Stimulated activated CD8-positive, alpha-beta memory T cell treated with anti-CD3 and anti-CD28 coated beads, Interleukin-4, amount 100 ng/mL, for 24 hours (primary cell): ENCODE measurements at places on chromosomes 3 and 15.

DNA sequence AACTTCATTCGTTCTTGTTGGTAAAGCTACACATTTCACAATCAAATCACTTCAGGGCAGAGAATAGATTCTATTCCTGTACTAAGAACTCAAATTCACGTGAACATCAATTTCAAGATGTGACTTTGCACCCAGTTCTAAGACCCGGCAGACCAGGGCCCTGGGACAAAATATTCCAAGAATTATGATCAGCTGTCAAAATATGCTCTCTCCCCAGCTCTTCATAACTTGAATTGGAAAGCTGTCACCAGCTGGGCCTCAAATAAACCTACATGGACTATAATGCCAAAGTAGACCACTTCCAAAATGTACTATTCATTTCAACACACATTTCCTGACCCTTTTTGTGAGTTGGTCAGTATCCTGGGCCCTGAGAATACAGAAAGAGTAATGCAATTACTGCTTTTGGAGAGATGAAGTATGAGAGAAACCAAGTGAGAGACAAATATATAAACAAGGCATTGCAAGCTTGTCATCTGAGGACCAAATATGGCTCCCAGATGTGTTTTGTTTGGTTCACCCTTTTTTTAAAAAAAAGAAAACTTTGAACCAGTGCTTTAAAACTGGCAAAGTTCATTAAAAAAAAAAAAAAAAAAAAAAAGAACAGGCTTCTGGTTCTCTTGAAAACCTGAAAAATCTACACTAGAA, 14.9 kb downstream of the MAGI1 start:
- DNase-seq, result no peak

DNA sequence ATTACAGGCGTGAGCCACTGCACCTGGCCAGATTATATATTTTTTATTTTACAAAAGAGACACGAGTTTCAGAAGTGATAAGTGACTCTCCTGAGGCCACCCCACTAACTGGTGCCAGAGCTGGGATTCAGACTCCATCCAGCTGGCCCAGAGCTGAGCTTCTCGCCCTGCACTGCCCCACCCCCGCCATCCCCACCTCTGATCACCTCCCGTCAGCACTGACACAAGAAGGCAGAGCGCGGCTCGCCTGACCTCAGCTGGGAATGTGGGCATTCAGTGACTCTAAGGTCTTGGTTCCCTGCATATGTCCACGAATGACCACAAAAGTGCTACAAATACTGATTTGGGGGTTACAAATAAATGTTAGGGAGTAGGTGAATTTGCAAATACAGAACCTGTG, 56.1 kb upstream of the GALNT15 start:
- no peak for DNase-seq

DNA sequence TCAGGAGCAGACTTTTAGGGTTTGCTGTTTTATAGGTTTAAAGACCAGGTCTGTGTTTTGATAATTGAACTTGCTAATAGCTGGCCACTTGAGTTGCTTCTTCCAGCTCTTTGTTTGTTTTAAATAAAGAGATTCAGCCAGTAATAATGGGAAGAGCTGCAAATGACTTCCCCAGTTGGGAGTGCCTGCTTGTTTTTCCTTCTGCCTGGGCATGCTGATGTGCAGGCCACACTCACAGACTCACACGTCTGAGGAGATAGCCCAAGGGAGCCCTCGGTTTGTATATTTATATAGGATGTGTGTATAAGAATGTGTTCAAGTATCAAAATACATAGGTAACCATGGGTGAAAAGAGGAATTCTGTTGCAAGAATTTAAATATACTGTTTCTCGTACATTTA, 78.2 kb upstream of the BOC start:
- DNase-seq, result no peak

- peak; percentile 9 for DNase-seq
Observed at GRCh38 chr3:60017631-60018030, 967.8 kb upstream of the CFAP20DC start.

DNA sequence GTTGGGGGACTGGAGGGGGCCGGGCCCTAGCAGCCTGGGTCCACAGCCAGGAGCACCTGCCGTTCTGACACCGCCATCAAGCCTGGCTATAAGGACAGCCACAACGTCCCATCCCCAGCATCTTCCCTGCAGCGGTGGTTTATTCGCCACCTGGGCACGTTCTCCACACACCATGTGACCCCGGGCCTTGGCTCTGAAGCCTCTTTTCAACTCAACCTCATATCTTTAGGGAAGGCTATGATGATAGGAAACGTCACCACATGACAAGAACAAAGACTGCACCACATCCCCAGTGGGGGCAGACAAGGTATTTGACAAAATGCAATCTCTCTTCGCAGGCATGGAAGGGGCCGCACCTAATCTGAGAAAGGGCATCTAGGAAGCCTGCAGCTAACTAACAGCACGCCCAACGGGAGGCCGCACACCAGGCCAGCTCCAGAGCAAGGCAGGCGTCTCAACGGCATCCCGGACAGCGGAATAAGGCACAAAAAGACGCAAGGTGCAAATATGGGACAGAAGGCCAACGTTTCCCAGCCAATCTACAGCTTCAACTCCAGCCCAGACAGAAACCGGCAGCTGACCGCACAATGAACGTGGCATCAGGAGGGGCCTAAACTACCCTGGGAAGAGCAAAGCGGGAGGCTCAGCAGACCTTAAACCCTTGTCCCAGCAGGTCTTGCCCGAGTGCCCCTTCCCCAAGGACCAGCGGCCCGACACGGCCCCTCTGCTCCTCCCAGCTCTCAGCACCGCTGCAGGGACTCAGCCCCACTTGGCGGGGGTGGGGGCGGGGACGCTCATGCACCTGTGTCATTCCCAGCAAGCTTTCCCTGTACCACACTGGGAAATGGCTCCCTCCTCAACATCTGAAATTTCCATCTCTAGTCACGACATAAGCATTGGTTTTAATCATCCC, 41.9 kb downstream of the NIPA2 start:
- DNase-seq, result no peak

DNA sequence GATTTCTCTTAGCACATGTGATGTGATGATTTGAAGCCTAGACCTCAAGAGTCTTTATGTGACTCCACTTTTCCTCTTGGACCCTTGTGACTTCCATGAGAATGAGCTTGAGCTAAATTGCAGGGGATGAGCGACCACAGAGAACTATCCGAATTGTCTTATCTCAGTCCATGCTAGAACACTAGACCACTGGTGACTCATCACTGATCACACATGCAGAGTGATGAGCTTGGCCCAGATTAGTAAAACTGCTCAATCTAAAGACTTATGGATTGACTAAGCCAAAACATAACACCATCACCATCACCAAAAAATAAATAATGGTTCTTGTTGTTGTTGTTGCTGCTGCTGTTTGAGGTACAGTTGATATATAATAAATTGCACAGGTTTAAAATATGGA, 114.1 kb upstream of the CFAP20DC start:
- no peak for DNase-seq

- no peak for DNase-seq
Observed at GRCh38 chr15:63251701-63252100, 25.7 kb upstream of the APH1B start.

DNA sequence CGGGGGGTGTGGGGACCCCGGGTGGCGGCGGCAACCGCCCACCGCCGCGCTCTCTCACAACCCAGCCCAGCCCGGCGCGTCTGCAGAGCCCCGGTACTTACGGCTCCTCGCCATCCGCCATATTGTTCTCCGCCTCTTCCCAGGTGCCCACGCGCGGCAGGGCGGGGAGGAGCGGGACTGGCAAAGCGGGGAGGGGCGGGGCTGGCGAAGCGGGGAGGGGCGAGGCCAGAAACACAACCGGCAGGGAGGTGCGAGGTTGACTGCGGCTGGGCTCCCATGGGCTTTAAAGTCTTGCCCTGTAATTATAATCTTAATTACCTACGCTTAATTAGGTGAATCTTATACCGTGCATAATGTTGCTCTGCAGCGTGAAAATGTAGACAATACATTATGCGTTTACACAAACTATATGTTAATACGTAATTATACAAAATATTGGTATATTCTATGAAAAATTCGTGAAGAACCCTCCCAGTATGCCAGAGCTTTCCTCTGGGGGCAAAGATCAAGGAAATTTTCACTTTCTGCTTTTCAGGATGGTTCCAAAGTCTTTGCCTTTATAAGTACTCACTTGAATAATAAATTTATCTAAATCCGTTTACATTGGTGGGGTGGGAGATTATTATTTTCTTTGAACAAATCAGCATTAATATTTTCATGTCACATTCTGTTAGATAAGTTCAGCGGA, at the start of gene UBA3:
TSS of gene UBA3 (minus strand) at position 133 of the 688 bp plus-strand sequence. CDS start at position 121, 12 bp downstream.
- peak; percentile 91 for DNase-seq

GRCh38 chr15:29844290-29844903, 22.1 kb upstream of the TJP1 start:
- no peak for DNase-seq

- DNase-seq, result no peak
Observed at GRCh38 chr3:156323466-156323865, 203.1 kb downstream of the KCNAB1 start.

DNA sequence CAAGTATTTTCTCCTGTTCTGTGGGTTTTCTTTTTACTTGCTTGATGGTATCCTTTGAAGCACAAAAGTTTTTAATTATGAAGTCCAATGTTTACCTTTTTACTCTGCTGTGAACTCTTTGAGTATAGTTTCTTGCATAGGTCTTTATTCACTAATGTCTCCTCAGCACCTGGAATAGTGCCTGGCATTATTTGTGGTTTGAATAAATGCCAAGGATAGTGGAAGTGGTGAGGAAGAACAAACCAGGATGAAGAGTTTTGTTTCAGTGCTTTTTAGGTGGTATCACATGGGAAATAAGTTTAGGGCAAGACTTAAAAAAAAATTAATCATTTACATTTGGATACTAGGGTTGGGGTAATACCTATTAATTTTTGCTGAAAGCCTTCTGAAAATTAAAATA, 25.7 kb downstream of the GPD1L start:
- DNase-seq, result no peak

DNA sequence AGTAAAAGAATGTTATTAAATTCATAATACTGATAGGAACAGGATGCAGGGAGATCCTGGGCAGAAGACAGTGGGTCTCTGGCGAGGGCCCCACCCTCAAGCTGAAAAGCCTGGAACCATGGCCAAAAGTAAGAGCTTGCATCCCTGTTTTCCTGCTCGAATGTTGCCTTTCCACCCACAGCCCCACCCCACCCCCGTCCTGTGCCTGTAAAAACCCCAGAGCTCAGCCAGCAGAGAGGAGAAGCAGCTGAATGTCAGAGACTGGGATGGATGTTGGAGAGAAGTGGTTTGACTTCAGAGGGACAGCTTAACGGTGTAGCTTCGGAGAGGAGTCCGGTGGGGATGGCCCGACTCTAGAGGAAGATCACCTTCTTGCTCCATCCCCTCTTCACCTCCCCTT, 207.9 kb downstream of the ROBO2 start:
- no peak for DNase-seq

- no peak for DNase-seq
Observed at GRCh38 chr3:170717410-170718402, 131.8 kb upstream of the SLC7A14 start.

DNA sequence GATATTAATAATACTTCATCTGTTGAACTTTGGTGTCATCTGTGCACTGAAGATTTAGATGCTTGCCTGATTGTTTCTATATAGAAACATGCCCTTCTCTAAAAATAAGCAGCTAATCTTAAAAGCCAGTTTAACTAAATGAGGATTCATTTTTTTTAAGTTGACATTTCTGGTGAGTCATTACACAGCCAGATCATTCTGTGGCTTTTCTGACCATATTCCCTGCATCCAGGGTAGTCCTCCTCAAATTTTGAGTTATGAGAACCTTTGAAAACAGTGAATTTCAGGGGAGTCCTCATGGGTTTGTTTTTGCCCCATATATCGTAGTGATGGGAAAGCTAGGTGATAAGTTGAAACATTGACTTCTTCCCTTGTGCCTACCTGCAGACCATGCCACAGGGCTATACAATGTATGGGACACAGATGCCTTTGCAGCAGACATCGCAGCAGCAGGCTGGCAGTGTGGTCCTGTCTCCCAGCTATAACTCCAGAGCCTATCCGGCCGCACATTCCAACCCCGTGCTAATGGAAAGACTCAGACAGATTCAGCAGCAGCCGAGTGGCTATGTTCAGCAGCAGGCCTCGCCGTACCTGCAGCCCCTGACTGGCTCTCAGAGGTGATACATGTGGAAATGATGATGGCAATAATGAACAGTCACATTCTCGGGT, 26.5 kb upstream of the P2RY12 start:
- DNase-seq, result no peak

DNA sequence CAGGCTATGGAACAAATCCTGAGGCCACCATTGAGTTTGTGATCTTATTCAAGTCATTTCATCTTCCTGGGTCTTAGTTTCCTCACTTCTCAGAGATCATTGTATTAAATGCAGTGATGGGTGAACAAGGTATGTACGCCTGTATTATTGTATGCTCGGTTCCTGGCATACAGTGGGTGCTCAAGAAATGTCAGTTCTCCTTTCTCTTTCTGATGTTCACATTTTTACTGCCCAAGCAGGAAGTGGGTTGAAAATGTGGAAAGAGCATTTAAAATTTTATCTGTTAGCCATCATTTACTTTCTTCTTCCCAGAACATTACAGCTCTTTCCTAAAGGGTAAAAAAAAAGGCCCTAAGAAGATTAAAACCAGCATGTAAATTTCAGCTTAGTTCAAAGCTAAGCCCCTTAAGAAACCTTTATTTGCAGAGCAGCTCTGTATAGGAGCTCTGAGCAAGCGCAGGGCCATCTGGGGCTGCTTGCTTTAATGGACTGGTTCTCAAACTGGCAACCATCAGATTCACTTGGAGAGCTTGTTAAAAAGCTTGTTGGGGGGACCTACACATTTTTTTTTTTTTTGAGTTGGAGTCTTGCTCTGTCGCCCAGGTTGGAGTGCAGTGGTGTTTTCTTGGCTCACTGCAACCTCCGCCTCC, 179.4 kb downstream of the CHST2 start:
- DNase-seq, result no peak

GRCh38 chr3:197960694-197961581, 921 bp downstream of the LMLN start:
- DNase-seq, result no peak

DNA sequence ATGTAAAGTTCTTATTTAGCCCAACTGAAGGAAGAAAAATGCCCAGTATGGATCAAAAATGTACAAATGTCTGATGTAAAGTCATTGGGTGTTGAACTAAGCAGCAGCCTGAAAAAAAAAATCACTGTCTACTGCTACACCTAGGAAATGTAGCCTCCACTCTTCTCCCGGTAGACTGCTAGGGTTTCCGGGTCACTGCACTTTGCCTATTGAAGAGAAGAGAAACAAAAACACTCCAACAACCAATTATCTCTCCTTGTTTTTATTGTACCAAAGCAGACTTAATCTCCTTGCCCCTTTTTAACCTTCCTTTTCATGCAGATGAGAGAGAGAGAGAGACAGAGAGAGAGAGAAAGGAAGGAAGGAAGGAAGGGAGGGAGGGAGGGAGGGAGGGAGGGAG, 140.2 kb upstream of the SETMAR start:
- no peak for DNase-seq

GRCh38 chr3:148998297-148998696, 7.0 kb downstream of the GYG1 start:
- DNase-seq, result no peak

- no peak for DNase-seq
Observed at GRCh38 chr3:88219138-88219792, 69.5 kb downstream of the C3orf38 start.

GRCh38 chr15:76932135-76932966, 802 bp downstream of the RCN2 start:
- no peak for DNase-seq

GRCh38 chr15:52683580-52683979, 4.4 kb upstream of the ATOSA start:
- no peak for DNase-seq
